Left renal cortex interstitium (tissue), 4 donors: ENCODE measurements at places on chromosomes 6 and 20. TPM values are rescaled to one million over a fixed set of nuclear protein-coding genes. Genes with fewer than 3 reads are reported as not detected.

Gene TINAG
- 20.5 TPM for polyA plus RNA-seq

Gene PSORS1C2
- polyA plus RNA-seq: 0.22 TPM

Gene PRR18
- 0.35 TPM for polyA plus RNA-seq

Gene COL20A1
- polyA plus RNA-seq: 1.2 TPM

Gene TNFAIP3
- 9.3 TPM for polyA plus RNA-seq

Gene EYA4
- 18.7 TPM for polyA plus RNA-seq

Gene EDN1
- 3.9 TPM for polyA plus RNA-seq
